ENCODE measurements at places on chromosomes 1 and 21. TPM values are rescaled to one million over a fixed set of nuclear protein-coding genes. Genes with fewer than 3 reads are reported as not detected.

The S100A5 gene
- not detected for total RNA-seq

The CCDC185 gene
- not detected for total RNA-seq

DNA sequence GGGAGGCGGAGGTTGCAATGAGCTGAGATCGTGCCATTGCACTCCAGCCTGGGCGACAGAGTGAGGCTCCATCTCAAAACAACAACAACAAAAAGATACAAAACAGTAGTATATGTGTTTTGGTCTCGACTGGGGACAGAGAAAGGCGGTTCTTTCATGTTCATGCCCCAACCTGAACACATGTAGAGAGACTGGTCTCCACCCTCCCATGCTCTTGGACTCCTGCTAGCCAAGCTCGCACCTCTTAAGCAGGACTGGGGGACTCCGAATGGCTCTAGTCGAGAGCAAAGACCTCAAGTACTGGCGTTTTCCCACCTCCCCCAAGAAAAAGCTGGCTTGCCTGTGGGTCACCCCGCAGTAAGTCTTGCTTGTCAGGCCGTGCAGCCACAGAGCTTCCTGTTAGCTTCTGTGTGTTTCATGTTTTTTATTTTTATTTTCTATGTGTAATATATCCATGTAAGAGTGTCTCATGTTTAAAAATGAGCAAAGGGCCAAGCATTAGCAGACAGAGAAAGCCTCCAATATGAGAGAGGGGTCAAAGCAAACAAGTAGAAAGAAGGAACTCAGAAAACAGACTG lies 91.6 kb downstream of the SCCPDH start:
- no peaks in the 10 kb centered on the region for H3K36me3 ChIP-seq
- no peak for DNase-seq
- no peaks in the 10 kb centered on the region for H3K27me3 ChIP-seq
- peaks cover 4% of the 10 kb centered on the region for H3K4me1 ChIP-seq
- no peak overlapping the region for H3K4me3 ChIP-seq

- no peaks in the 10 kb centered on the region for H3K27me3 ChIP-seq
- H3K36me3 ChIP-seq, result peaks cover 80% of the 10 kb centered on the region
- no peak for DNase-seq
- H3K4me1 ChIP-seq, result no peaks in the 10 kb centered on the region
- H3K27ac ChIP-seq, result no peak overlapping the region
- H3K4me3 ChIP-seq, result no peak overlapping the region
Measured at GRCh38 chr21:42846221-42846620, 33.1 kb downstream of the WDR4 start.

- H3K4me1 ChIP-seq, result no peaks in the 10 kb centered on the region
- H3K36me3 ChIP-seq, result peaks cover 5% of the 10 kb centered on the region
- H3K4me3 ChIP-seq, result no peak overlapping the region
- H3K27ac ChIP-seq, result no peak overlapping the region
Measured at GRCh38 chr21:21971384-21971783, 973.2 kb downstream of the NCAM2 start.

The CD101 gene
- 1.8 TPM for total RNA-seq

DNA sequence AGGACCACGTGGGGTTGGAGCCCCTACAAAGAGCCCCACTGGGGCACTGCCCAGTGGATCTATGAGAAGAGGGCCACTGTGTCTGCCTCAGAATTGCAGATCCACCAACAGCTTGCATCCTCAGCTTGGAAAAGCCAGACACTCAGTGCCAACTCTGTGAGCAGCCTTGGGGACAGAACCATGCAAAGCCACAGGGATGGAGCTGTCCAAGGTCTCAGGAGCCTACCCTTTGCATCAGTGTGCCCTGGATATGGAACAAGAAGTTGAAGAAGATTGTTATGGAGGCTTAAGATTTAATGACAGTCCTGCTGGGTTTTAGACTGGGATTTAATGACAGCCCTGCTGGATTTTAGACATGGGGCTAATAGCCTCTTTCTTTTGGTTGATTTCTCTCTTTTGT lies 1670.9 kb downstream of the PLA2G4A start:
- H3K27me3 ChIP-seq, result no peaks in the 10 kb centered on the region
- H3K27ac ChIP-seq, result no peak overlapping the region
- no peak overlapping the region for H3K4me3 ChIP-seq
- H3K36me3 ChIP-seq, result peaks cover 6% of the 10 kb centered on the region

The APOBEC4 gene
- total RNA-seq, result not detected

The ERICH3 gene
- total RNA-seq, result not detected

The DHRS3 gene
- total RNA-seq, result 52.2 TPM

- no peak overlapping the region for H3K4me3 ChIP-seq
- H3K4me1 ChIP-seq, result no peaks in the 10 kb centered on the region
- no peaks in the 10 kb centered on the region for H3K36me3 ChIP-seq
- H3K27ac ChIP-seq, result no peak overlapping the region
- no peaks in the 10 kb centered on the region for H3K27me3 ChIP-seq
Measured at GRCh38 chr1:159077120-159077961, 775 bp upstream of the AIM2 start.

GRCh38 chr1:234727018-234727940 lies 117.3 kb upstream of the IRF2BP2 start:
- H3K4me1 ChIP-seq, result peaks cover 11% of the 10 kb centered on the region
- no peak overlapping the region for H3K4me3 ChIP-seq

DNA sequence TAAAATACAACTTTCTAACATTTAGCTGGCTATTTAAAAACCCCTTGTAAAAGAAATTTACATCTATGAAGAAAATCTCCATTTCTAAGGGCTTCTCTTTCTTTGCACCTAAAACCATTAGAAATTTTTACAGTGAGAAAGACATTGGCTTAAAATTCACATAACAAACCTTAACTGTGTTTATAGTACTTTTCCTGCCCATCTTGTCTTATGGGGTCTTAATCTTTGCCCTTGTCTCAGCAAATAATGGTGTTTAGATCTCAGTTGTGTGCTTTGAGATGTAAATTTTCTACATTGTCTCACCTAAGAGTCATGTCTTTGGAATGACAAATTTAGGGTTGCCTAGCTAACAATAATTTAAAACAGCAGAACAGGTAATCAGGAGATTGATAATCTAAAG lies 71.5 kb downstream of the DDAH1 start:
- no peak overlapping the region for H3K4me3 ChIP-seq
- H3K27ac ChIP-seq, result no peak overlapping the region
- H3K27me3 ChIP-seq, result no peaks in the 10 kb centered on the region
- peaks cover 4% of the 10 kb centered on the region for H3K4me1 ChIP-seq
- peaks cover 6% of the 10 kb centered on the region for H3K36me3 ChIP-seq

DNA sequence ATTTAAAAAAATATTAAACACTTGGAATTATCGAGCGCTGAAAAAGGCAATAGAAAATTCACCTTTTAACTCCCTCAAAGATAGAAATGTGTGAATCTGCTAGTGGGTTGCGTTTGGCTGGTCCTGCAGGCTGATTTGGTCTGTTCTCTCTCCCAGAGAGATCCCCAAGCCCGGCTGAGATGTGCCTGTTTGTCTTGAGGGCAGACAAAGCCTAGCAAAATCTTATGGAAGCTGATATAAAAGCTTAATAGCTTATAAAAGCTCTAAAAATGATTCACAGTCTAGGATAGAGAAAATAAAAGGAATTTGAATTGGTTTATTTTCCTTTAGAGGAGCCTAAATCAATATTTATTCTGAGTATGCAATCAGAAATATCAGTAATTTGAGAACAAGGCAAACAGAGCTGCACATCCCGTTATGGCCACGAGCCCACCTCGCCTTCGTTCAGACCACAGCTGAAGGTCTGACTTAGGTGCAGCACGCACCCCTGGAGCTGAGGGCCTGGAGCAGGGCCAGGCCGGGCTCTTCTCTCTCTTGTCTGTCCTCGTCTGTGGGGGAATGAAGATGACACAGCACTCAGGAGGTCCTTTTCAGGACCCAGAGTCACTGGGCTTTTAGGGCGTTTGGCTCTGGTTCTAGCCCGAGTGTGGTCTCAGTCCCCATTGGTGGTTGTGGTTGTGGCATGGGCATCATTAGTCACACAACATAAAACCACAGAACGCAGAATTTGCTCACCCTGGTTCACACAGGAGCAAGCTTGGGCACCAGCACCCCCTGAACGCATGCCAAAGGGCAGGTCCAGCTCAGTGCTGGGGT lies 18.6 kb downstream of the PDE9A start:
- no peak overlapping the region for H3K27ac ChIP-seq
- no peak for DNase-seq
- H3K4me3 ChIP-seq, result no peak overlapping the region
- peaks cover 14% of the 10 kb centered on the region for H3K36me3 ChIP-seq
- H3K27me3 ChIP-seq, result no peaks in the 10 kb centered on the region

GRCh38 chr1:78060857-78061563 lies 15.2 kb downstream of the GIPC2 start:
- H3K27me3 ChIP-seq, result no peaks in the 10 kb centered on the region
- no peak overlapping the region for H3K4me3 ChIP-seq
- H3K4me1 ChIP-seq, result no peaks in the 10 kb centered on the region
- no peaks in the 10 kb centered on the region for H3K36me3 ChIP-seq

The ZNF695 gene
- 22.3 TPM for total RNA-seq

GRCh38 chr1:213622365-213623063 lies 365.3 kb upstream of the PROX1 start:
- no peaks in the 10 kb centered on the region for H3K27me3 ChIP-seq
- no peak for DNase-seq
- H3K4me3 ChIP-seq, result no peak overlapping the region
- H3K4me1 ChIP-seq, result no peaks in the 10 kb centered on the region
- peaks cover 3% of the 10 kb centered on the region for H3K36me3 ChIP-seq

The CNR2 gene
- total RNA-seq, result not detected

DNA sequence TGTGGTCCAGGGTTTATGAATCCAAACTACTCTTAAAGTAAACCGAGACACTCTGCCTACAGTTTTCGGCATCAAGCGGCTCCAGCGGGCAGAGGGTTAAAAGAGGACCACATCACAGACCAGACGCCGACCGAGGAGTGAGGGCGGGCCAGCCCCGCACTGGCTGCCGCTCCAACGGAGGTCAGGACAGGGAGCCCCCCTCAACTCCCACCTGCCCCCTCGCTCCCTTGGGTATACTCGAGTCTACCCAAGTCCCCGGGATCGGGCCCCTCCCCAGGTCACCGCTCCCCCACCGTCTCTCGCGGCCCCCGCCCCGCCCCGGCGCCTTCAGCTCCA lies 312 bp downstream of the ARNT start:
- H3K36me3 ChIP-seq, result peaks cover 23% of the 10 kb centered on the region
- DNase-seq, result no peak
- H3K4me3 ChIP-seq, result peak overlapping the region; percentile 99
- H3K27ac ChIP-seq, result no peak overlapping the region
- H3K4me1 ChIP-seq, result no peaks in the 10 kb centered on the region

The DMRTA2 gene
- total RNA-seq, result 0.11 TPM

The AMY2A gene
- total RNA-seq, result not detected

The FAM167B gene
- 2.1 TPM for total RNA-seq

DNA sequence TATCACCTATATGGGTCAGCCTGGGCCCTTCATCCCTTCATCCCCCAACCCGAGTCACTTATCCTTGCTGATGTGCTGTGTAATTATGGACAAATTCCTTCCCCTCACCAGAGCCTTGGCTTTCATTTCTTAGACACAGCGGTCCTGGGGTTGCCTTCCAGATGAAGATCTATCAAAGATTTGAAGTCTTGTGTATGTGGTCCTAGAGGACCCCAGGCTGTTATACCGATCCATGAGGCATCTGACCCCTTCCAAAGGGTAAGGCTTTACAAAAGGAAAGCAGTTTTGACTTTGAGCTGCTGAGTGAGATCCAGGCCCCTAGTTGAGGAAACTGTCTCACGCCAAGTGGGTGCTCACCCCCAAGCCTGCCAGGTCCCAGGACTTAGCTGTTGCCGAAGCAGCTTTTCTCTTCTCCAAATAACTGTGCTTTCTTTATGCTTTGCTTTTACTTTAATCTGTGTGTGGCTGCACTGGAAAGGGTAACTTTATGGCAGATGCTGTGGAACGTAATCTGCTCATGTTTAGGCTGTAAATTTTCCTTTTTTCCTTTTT lies 37.6 kb downstream of the MAN1C1 start:
- no peak overlapping the region for H3K27ac ChIP-seq
- DNase-seq, result peak; percentile 5
- no peaks in the 10 kb centered on the region for H3K36me3 ChIP-seq
- no peaks in the 10 kb centered on the region for H3K4me1 ChIP-seq
- H3K27me3 ChIP-seq, result no peaks in the 10 kb centered on the region

DNA sequence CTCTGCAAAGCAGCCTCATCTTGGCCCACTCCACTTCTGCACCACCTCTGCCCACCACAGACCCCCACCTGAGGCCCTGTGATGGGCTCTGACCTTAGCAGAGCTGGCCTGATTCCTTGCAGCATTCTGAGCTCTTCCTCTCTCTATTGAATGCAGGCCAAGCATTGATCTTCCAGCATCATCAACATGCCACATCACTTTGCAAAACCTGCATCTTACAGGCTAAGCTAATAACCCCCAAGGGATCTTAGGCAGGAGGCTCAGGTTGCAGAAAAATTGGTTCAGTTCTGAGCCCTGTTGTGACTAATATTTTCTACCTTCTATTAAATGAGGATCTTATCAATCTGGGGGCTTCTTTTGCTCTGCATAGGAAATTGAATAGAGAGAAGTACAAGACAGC lies 78.7 kb downstream of the ATP1A1 start:
- H3K4me3 ChIP-seq, result no peak overlapping the region
- no peaks in the 10 kb centered on the region for H3K4me1 ChIP-seq
- no peak for DNase-seq
- H3K36me3 ChIP-seq, result no peaks in the 10 kb centered on the region
- H3K27ac ChIP-seq, result no peak overlapping the region
- H3K27me3 ChIP-seq, result no peaks in the 10 kb centered on the region

GRCh38 chr1:33036051-33036525 lies 595 bp downstream of the AK2 start:
- peaks cover 27% of the 10 kb centered on the region for H3K36me3 ChIP-seq
- no peak for DNase-seq
- H3K4me1 ChIP-seq, result 0 out of 2 replicates have a peak, but pooled peaks cover 2% of the 10 kb centered on the region
- H3K4me3 ChIP-seq, result peak overlapping the region; percentile 94
- H3K27ac ChIP-seq, result no peak overlapping the region
- no peaks in the 10 kb centered on the region for H3K27me3 ChIP-seq

The SPATA1 gene
- 0.61 TPM for total RNA-seq

- no peak overlapping the region for H3K4me3 ChIP-seq
- H3K36me3 ChIP-seq, result peaks cover 7% of the 10 kb centered on the region
- H3K4me1 ChIP-seq, result no peaks in the 10 kb centered on the region
Measured at GRCh38 chr1:24387636-24388175, 25.9 kb downstream of the STPG1 start.

The SLC50A1 gene
- total RNA-seq, result 26.0 TPM

DNA sequence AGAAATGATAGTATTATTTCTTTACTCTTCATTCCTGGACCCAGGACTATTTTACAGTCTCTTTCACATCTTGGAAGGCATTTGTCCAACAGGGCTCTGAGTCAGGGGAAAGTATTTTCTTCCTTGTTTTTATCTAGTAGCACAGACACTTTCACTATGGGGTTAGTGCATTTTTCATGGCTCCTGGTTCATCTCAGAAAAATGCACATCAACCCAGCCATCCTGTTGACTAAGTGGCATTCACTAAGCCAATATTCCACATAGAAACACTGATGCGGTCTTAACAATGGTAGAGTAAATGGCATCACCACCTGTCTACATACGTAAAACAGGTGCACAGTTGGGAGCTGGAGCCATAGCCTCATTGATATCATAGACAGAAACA lies 87.4 kb upstream of the C1orf21 start:
- no peaks in the 10 kb centered on the region for H3K27me3 ChIP-seq
- H3K4me3 ChIP-seq, result no peak overlapping the region
- no peaks in the 10 kb centered on the region for H3K4me1 ChIP-seq
- no peak overlapping the region for H3K27ac ChIP-seq
- DNase-seq, result no peak

GRCh38 chr1:19559641-19560040 lies 74.3 kb upstream of the CAPZB start:
- no peaks in the 10 kb centered on the region for H3K4me1 ChIP-seq
- no peak overlapping the region for H3K4me3 ChIP-seq
- no peak overlapping the region for H3K27ac ChIP-seq
- no peaks in the 10 kb centered on the region for H3K36me3 ChIP-seq
- no peaks in the 10 kb centered on the region for H3K27me3 ChIP-seq

GRCh38 chr1:45843474-45843905 lies 40.1 kb downstream of the MAST2 start:
- DNase-seq, result no peak
- no peak overlapping the region for H3K27ac ChIP-seq
- H3K36me3 ChIP-seq, result peaks cover 5% of the 10 kb centered on the region
- H3K27me3 ChIP-seq, result no peaks in the 10 kb centered on the region
- no peak overlapping the region for H3K4me3 ChIP-seq

Measured in H9 (cell line).